Kidney capillary endothelial cell (primary cell): ENCODE measurements at places on chromosomes 12 and 14.

- DNase-seq, result no peak
These were observed 196.5 kb downstream of the DUSP6 start for GRCh38 chr12:89155826-89156225.

DNA sequence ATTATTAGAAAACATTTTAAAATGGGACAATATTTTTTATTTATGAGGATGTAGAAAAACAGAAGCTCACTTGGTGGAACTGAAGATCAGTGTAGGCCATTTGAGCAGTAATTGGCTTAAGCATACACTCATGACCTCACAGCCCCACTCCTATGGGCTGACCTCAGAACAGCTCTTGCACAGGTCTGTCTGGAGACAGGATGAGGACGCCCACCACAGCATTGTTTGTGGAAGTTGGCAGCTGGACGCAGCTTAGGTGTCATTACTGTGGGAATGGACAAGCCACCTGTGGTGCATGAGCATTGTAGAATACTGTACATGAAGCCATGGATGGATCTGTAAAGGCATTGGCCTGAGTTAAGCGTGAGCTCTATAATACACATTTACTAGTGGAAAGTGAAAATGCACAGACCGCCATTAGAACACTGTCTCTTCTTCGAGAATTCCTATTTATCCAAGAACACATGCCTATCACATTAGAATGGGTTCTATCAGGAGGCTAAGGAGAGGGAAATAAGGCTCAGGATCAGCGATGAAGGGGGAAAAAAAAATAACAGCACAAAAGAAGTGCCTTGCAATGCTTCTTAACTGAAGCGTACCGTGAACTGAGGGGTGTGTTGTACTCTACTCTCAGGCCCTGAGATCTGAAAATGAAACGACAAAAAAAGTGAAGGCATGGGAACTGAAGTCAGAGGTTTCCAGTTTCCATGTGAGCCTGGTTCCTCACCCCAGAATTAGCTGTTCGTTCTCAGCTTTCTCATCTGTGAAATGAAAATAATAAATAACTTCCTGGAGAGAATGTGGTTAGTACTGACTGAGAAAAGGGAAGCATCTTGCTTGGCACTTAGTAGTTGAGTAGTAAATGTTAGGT is 33.6 kb downstream of the KCNA1 start:
- no peak for DNase-seq

- no peak for DNase-seq
These were observed 114.0 kb upstream of the FAR2 start for GRCh38 chr12:29035112-29035511.

- no peak for DNase-seq
These were observed 168.8 kb downstream of the SLC2A13 start for GRCh38 chr12:39937119-39937518.

GRCh38 chr12:90589956-90590355 is 365.0 kb downstream of the CCER1 start:
- no peak for DNase-seq

DNA sequence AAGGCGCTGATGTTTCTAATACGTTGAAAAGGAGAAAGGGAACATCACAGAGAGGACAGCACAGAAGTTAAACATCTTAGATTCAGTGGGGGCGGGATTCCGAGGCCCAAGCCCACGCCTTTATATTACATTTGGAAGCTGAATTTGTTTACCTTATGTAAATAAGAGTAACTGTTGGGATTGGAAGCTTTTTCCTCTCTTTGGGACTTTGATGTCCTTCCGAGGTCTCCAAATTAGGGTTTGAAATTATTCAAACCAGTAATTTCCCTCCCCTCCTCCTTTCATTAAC is 6.4 kb downstream of the FOXA1 start:
- no peak for DNase-seq

GRCh38 chr14:91009501-91010152 is 50.8 kb downstream of the RPS6KA5 start:
- no peak for DNase-seq

GRCh38 chr12:81245907-81246570 is 168.2 kb downstream of the ACSS3 start:
- DNase-seq, result no peak

DNA sequence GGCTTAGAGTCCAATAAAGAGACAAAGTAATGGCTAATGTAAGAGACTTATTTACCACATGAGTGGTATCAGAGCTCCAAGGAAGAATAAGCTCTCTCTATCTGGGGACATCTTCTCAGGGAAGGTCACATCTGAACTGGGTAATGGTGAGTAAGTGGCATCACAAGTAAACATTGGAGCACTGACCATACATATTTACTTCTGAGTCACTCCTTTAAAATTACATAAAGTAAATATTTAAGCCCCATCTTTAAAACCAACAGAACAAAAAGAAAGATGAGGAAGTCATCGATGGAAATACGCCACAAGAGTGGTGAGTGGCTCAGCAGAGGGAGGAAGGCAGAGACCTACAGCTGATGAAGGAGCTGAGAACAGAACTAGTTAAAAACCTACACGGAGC is 159.9 kb downstream of the DUSP6 start:
- no peak for DNase-seq

DNA sequence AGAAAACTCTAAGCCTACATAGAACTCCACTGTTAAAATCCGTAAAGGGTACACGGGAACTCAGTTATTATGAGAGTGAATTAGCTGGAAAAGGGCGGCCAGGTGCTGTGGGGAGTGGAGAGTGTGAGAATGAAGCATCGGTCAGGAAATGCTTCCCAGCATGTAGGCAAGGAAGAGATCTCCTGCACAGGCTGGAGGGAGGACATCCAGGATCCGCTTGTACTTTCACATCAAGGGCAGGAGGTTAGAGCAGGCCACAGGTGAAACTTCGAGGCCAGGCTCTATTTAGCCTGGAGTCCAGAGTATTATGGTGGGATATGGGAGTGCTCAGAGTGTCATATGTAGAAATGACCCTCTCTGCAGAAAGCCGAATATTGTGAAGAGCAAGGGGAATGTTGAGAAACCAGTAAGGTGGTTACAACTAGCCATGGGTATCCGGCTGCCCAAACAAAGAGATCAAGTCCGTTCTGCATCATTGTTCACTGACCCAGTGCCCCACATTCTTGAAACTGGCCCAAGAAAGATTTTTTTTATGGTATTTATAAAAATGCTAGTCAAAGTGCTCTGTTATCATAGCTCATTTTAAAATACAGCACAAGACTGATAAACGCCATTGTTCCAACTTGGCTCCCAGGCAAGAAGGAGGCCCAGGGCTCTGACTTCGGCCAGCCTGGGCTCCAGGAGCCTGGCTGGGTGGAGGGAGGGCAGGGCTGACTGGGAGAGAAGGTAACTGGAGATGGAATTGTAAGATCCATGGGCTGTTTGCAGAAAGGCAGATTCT is 79.4 kb upstream of the HIF1A start:
- DNase-seq, result no peak

DNA sequence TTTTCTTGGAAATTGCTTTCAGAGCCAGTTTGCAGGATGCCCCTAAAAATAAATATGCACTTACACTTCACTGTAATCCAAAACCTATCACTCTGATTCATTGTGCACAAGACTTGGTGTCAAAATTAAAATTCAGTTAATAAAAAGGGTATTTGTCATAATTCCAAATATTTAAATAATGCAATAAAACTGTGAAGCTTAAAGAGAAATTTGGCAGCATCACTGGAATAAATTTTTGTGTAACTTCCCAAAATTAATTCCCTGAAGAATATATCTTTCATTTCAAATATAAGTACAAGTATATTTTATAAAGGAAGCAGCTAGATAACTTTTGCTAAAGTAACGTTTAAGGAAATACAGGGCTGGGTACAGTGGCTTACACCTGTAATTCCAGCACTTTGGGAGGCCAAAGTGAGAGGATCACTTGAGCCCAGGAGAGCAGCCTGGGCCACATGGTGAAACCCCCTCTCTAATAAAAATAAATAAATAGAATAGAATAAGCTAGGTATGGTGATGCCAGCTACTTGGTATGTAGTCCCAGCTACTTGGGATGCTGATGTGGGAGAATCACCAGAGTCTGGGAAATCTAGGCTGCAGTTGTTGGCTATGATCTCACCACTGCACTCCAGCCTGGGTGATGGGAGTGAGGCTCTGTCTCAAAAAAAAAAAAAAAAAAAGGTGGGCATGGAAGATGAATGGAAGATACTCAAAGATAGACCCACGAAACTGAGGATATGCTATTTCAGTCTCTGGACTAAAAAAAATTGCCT is 233.8 kb downstream of the FBXL14 start:
- DNase-seq, result no peak

DNA sequence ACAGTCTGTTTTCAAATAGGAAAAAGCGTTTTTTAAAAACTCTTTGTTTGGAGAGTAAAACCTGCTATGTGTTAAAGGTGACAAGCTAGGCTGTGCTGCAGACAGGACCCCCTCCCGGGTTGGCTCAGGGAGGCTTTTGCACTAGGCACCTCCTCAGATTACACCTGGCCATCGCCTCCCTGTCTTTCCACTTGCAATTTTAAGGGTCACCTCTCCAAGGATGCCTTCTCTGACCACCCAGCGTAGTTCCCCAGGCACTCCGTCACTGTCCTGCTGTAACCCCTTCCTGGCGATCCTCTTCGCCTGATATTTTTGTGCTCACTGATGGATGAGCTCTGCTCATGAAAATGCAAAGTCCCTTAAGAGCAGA is 80.7 kb downstream of the NTF3 start:
- no peak for DNase-seq

- DNase-seq, result no peak
These were observed 26.6 kb downstream of the TRAFD1 start for GRCh38 chr12:112151766-112152541.

DNA sequence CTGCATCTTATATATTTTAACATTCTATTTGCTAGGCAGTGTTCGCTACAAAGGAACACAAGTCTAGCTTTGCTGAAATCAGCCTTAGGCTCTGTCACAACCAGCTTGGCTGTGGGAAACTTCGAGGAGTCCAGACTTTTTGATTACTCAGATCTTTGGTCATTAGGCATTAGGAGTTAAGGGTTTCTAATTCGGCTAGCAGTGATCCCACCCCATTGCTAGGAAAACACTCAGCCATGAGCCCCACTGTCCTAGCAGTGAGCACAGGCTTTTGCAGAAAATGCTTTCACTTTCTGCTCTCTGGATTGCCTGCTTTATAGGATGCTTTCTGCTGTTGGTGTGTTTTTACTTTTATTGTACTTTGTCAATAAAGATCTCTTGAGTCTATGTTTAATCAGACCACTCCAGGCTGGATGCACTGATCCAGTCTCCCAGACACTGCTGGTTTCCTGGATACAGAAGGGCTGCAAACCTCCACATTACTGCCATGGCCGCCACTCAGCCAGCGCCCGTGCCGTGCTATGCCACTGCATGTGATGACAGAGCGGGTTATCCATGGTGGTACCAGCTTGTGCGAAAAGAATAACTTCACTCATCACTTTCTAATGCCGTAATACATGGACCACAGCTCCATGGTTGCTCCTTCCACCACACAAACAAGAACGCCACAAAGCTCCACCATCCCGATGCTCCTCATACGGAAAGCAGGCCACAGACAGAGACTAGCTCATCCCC is 41.0 kb upstream of the PYGL start:
- no peak for DNase-seq

DNA sequence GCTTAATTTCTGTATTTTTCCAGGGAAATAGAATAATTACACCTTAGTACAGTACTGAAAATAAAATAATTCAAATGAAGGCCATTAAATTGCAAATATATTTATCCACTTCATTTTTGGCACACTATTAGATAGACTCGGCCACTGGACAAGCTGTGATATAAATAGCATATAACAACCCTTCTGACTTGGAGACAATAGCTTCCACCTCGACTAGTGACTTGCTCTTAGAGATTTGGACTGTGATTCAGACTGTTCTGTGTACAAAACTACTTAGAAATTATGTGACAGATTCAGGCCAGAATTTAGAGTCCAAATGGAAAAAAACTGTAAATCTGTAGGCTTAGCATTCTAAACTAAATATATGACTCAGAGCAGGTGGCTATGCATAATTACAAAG is 949.9 kb downstream of the LRFN5 start:
- no peak for DNase-seq

GRCh38 chr12:77044721-77045120 is 20.6 kb downstream of the E2F7 start:
- DNase-seq, result no peak

DNA sequence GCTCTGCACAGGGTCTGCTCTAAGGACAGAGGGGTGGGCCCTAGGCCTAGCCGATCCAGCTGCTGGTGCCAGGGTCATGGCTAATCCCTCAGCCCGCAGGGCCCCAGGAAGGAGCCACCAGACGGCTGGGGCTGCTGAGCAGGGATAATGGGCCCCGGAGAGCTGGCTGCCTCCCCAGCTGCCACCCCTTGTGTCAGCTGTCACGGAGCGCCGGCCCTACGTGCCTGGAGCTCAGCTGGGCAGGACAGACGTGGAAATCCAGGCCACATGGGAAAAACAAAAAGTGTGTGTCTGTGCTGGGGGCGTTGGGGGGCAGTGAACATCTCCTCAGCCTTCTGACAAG is 36.2 kb downstream of the CHGA start:
- no peak for DNase-seq

DNA sequence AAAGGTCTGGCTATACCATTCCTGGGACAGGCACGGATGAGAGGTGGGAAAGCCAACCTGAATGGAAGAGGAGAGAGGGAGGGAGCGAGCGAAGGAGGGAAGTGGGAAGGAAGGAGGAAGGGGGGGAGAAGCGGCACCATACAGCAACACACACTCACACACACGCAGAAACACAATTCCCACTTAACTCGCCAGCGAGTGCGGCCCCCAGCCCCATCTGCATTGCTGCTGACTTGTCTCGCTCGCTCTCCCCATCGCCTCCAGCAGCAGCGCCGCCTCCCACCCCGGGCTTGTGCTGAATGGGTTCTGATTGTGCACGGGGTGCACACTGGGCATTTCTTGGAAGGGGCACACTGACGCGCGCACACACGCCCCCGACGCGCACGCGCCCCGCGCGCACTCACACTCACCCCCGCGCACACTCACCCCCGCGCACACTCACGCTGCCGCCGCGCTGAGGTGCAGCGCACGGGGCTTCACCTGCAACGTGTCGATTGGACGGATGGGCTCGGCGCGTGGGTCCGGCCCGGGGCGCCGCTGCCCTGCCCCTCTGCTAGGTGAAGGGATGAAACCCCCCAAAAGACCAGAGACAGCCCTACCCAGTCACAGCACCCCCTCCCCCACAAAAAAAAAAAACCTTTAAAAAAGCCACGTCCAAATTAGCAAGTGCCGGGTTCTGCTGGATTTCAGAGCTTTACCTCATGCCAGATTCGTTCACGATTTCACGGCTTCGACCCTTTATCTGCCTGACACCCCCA is 685 bp downstream of the GRIN2B start:
- no peak for DNase-seq
